ENCODE measurements at places on chromosomes 4 and X.
A peak's percentile ranks its signal among the peaks of the same experiment; 100 is the strongest.

- DNase-seq: peak; percentile 50
Measured at GRCh38 chrX:26783512-26784225, 567.7 kb downstream of the MAGEB5 start.

GRCh38 chr4:105483840-105484239 is 10.0 kb upstream of the PPA2 start:
- DNase-seq: peak; percentile 30

DNA sequence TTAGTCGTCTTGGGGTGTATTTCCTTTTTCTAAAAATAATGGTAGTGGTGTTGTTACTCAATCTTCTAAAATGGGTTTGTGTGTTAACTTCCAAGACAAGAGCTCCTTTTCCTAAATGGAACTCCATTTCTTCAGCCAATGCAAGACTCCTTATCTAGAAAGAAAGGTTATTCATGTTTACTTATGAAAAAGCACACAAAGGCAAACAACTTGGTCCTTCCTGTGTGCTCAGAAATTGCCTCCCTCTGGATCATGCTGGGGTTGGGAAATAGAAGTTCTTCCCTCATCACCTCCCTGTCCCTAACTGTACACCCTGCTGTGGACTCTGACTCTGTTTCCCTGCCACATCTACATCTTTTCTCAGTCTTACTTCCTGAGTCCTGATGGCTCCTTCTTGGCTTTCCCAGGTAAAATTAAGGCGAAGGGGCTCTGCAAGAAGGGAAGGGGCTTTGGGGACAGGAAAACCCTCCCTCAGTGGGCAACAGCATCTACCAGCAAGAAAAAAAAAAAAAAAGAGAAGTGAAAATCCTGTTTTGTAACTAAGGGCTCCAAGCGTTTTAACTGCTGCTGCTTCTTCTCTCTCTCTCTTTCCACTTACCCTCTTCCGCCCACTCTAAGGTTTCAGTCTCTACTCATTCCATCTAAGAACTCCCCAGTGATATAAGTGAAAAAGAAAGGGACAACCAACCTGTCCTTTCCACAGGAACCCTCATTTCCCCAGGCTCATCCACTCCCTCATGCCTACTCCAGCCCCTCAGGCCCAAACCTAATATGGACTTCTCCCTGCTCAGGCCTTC is 19.8 kb upstream of the TASL start:
- no peak for DNase-seq

DNA sequence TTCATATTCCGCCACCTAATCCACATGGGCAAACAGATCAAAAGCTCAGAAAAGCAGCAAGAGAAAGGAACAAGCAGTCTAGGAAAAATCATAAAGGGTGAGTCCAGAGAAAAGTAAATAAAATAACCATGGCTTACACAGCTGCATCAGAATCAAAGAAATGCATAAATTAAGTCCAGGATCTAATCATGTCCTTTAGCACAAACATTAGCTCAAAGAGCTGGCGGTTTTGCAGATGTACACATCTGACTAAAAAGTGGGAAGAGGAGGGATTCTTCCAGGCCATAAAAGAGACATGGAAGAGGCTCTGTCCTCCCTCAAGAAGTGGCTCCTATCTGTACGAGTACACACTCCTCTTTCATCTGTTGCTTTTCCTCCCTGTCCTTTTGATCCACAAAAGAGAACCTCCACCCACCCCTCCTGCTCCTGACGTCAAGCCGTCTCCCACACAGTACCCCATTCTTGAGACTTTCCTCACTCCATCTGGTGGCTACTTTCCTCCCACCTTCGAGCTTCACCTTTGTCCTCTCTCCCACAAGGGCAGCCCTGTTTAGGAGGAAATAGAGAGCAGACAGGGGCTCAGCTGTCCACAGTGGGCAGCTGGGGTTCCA is 92.5 kb downstream of the RASL11B start:
- no peak for DNase-seq

DNA sequence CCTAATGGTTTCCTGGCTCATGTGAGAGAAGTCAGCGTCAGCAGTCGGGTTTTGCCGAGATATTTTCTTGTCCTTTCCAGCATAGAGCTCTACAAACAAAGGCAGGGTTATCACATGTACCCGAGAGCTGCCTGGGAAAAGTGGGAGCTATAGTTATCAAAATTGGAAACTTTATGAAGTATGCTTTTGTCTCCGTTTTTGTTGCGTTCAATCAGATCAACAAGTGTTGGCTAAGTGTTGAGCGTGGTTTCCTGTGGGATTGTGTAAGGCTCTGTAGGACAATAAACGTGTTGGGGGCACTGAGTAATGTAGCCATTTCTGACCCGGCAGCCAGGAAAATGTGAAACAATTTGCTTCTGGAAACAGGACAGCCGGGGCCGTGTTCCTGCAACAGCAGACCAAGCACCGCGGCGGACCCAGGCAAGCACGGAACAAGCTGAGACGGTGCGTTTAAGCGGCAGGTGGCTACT is at the start of gene BMX:
Gene BMX (plus strand): TSS at position 311 of the 470 bp plus-strand sequence. CDS start 7,547 bp downstream, outside the sequence.
- DNase-seq: no peak

GRCh38 chr4:67712000-67712625 is 11.2 kb upstream of the UBA6 start:
- DNase-seq: no peak
